CD4-positive, alpha-beta T cell treated with Interleukin-15 for 1 hour (primary cell): ENCODE measurements at places on chromosomes 5 and 9.
A peak's percentile ranks its signal among the peaks of the same experiment; 100 is the strongest.

DNA sequence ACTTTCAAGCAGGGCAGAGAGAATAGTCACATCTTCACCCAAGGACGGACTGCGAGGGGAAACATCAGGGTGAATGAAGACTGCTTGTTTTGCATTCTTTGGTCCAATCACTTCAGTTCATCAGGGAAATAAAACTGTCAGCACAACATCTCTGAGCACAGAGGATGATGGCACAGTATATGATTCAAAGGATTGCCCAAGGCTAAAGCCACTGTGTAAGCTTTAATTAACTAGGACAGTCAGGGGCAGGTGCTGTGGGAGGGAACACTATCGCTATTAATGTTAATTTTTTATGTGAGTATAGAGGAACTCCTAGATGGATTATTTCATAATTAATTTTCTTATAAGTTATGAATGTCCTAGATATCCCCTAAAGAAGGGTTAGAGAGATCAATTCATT lies 112.1 kb downstream of the BASP1 start:
- DNase-seq: no peak

DNA sequence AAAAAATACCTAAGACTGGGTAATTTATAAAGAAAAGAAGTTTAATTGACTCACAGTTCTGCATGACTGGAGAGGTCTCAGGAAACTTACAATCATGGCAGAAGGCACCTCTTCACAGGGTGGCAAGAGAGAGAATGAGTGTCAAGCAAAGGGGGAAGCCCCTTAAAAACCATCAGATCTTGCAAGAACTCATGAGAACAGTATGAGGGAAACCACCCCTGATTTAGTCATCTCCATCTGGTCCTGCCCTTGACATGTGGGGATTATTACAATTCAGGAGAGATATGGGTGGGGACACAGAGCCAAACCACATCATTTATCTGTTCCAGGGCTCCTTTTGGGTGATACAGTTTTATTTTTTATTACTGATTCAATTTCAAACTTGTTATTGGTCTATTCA lies 23.2 kb upstream of the ADAMTS16 start:
- no peak for DNase-seq

DNA sequence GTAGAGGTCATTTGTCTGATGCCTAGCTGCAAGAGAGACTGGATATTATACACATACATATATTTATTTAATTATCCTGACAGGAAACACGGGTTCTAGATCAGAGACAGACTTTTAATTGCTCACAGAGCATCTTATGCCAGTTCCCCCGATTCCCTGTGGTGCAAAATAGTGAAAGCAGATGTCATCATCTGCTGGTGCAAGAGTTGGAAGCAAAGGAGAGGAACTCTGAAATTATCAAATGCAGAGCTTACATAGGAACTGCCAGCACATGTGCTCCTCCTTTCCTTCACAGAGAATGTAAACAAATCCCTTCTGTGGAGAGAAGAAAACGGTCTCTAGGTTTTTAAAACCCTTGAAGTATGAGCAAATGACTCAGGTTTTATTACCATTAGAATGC lies 69.3 kb downstream of the DTWD2 start:
- DNase-seq: no peak

DNA sequence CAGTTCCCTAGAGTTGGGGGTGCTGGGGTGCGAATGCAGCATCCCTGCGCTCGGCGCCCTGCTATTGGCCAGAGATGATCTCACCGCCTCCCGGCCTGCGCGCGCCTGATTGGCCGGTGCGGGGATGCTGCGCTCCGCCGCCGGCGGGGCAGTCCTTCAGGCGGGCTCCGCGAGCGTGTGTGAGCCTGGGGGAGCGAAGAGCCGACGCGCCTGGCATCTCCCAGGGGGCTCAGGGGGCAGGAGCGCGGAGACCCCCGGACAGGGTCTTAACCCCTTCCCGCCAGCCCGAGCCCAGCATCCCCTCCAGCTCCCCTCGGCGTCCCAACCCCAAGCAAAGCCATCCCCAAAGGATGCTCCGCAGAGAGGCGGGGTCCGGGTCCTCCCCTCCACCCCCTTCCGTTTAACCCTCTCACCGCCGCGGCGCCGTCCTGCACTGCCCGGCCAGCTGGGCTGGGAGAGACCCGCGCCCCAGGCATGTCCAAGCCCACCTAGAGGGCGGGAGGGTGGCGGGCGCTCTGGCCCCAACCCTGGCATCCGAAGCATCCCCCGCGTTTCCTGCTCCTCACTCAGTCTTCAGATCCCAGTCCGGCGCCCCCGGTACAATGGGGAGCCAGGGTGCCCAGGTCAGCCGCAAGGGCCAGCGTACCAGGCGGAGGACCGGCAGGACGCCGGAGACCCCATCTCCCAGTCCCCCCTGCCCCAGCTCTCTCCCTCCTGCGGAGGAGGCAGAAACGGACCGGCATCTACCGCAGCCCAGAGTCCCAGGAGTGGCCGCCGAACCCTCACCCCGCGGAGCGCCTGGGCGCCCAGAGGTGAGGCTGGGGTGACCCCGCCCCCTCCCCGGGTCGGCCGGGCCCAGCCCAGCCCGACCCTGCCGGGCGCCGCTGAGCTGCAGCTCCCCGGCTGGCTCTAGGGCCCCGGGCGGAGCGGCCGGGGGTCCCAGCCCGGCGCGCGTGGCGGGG lies 19.3 kb upstream of the TOR2A start:
- DNase-seq: no peak

GRCh38 chr5:95600557-95600956 lies 19.3 kb upstream of the GPR150 start:
- no peak for DNase-seq

GRCh38 chr9:115643948-115644727 lies 509.5 kb upstream of the PAPPA start:
- DNase-seq: no peak

DNA sequence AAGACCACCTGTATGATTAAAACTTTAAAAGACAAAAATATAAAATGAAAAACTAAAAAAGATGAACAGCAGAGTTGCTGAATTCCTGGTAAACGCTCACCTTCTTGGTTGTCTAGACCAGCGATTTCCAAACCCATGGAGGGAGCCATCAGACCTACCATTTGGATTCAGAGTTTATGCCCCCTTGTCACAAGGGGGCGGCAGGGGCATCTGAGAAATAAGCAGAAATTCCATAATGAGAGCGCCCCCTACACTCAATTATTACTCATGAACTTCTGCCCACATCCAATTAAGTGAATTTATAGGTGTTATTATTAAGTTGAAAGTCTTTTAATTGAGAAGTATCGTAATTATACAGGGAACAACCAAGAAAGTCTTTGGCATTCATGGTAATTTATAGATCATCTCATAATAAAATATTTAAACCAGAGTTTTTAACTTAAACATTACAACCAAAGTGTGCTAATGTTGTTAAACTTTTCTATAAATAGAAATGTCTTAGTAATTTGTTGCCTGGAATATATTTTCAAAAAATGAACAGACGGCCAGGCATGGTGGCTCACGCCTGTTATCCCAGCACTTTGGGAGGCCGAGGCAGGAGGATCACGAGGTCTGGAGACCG lies 35.2 kb upstream of the SPATA31C2 start:
- DNase-seq: peak; percentile 36

DNA sequence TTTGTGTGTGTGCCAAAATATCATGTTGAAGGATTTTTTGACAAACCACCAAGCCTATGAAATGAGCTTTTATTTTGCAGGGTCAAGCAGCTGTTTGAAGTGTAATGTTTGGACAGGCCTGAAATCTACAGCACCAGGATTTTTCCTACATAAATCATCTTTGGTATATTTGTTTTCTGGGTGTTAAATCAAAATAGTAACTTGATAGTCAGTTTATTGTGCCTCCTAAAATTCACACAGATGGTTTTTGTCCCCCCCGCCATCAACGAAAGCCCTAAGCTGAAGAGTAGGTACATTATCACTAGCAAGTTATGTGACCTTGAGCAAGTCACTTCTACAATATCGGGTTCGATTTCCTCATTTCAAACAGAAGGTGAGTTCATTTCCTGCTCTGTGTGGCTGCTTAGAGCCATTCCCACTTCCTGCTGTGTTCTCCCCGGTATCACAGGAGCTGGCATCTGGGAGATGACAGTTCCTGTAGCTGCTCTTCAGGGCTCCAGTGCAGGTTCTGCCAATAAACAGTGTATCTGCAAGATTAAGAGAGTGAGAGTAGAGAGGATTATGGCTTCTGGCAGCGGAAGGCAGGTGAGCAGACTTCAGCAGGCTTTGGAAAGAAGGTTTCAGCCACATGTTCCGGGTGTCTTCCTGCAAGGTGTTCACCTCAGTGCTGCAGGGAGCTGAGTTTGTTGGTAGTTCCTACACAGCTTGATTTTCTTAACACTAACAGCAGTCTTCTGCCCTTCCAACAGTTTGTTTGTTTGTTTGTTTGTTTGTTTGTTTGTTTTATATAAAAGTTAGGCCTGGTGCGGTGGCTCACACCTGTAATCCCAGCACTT lies 48.4 kb upstream of the GNE start:
- DNase-seq: no peak

GRCh38 chr5:149285153-149285552 lies 13.5 kb downstream of the AFAP1L1 start:
- DNase-seq: no peak

- no peak for DNase-seq
These were observed 66.7 kb downstream of the SEC61B start for GRCh38 chr9:99288830-99289229.

- DNase-seq: no peak
These were observed 74.2 kb upstream of the SUSD1 start for GRCh38 chr9:112249277-112249676.

DNA sequence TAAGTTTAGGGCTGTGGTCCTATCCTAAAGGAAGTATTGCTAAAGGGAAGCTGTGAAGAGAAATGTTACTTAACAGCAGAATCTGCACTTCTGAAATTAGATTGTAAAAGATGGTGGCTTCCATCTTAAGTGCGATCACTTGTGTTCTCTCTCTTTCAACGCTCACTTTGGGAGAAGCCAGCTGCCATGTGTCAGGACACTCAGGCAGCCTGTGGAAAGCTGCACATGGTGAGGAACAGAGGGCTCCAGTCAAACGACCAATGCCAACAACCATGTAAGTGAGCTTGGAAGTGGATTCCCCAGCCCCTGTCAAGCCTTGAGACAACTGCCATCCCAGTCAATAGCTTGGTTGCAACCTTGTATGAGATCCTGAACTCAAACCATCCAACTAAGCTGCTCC lies 51.7 kb upstream of the GLRX start:
- no peak for DNase-seq

DNA sequence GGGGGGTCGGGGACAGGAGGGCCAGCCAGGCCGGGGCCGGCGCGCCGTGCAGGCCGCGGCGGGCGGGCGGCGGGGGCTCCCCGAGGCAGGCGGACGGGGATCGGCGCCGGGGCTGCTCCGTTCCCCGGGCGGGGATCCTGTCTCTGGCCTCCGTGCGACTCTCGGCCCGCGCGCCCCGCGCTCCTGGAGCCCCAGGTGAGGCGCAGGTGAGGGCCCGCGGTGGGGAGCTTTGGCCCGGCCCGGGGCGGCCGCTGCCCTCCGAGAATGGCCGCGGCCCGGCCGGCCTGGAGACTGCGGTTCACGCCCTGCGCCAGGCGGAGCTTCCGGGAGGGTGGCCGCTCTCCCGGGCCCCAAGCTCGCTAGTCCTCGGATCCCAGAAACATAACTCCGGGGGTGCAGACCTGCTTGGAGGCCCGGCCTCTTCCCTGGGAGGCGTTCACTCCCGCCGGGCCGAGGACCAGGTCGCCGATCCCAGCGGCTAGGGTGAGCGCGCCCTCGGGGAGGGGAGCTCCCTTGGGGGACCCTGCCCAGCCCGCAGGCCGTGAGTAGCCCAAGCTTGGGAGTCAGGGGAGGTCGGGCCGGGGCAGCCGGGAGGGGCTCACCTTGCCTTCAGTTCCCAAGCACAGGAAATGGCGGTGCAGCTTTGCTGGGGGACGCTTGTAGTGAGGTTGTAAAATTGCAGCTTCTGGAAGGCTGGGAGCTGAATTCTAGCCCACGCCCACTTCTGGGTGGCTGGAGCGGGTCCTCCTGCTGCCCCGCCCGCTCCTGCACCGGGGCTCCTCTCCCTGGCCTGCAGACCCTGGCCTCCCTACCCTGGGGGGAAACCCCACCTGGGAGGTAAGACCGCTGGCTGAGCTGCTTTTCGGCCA lies 723 bp downstream of the PPP1R26 start:
- DNase-seq: no peak

GRCh38 chr5:81128416-81128815 lies 104.7 kb upstream of the CKMT2 start:
- DNase-seq: no peak

GRCh38 chr9:23751633-23752032 lies 74.4 kb downstream of the ELAVL2 start:
- DNase-seq: no peak

GRCh38 chr5:34838785-34839714 lies at the start of gene TTC23L:
Gene TTC23L, plus strand, starts transcription at chr5:34839164. Its CDS starts 1,508 bp downstream, at chr5:34840672.
- DNase-seq: peak; percentile 96

- DNase-seq: no peak
These were observed 32.5 kb downstream of the FAM169A start for GRCh38 chr5:74833537-74834266.

DNA sequence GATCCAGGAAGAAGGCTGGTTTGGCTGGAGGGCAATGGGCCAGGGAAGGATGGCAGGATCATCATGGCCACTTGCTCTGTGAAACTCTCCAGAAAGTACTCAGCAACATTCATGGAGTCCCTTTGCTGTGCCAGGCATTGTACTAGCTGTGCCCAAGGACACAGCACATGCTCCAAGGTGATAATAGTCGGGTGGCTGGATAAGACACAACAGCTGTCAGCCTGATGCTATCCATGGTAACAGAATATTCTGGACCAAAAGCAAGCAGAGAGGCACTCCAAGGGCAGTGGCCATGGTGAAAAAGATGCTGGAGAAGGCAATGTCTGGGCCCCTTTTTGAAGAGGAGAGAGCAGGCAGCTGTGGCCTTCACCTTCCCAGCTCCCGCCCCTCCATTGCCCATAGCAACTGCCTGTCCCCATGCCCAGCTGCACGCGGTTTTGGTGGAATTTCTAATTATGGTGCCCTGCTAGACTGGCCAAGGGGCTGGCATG lies 113.8 kb upstream of the CPEB4 start:
- no peak for DNase-seq

GRCh38 chr5:58412932-58413331 lies 47.0 kb downstream of the PLK2 start:
- DNase-seq: no peak

DNA sequence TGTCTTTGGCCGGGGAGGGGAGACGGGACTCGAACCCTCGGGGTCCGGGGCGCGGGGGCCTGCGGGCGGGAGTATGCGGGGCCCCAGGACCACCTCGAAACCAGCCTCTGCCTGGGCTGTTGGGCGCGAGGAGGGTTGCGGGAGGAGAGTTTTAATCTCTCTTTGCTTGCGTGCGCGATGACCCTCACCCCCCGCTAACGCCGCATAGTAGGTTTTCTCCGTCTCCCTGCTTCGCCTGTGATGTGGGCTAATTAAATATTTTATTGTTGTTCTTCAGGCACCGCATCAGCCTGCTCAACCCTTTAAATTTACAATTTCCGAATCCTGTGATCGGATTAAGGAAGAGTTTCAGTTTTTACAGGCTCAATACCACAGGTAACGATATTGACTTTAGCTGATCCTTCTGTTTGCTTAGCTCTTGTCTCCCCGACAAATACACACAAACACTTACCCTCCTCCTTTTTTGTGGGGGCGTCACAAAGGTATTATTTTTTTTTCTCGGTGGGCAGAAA lies 1.7 kb downstream of the TLE4 start:
- no peak for DNase-seq

DNA sequence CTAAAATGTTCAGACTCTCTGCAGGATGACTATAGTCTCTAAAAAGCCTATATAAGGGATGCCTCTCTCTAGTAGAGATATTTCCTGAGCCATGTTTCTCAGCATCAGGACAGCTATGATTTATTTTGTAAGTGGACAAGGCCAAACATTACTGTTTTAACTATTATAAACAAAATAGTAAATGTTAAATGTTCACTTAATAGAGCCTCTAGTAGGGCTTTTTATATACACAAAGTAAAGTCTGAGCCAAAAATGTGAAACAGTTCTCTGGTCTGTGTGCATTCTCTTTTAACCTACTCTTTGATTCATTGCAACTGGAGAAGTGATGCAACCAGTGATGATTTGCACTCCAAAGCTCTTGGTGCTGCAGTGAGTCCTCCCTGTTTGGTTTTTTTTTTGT lies 220.5 kb downstream of the GDNF start:
- DNase-seq: no peak
